ENCODE measurements at places on chromosomes 11 and 22.

GRCh38 chr11:44817207-44817949, 90.6 kb downstream of the TSPAN18 start:
- H3K27ac ChIP-seq = peak overlapping the region; percentile 95
- no peak for DNase-seq
- H3K4me3 ChIP-seq = peak overlapping the region; percentile 85
- peaks cover 58% of the 10 kb centered on the region for H3K36me3 ChIP-seq
- H3K4me1 ChIP-seq = peaks cover 96% of the 10 kb centered on the region

DNA sequence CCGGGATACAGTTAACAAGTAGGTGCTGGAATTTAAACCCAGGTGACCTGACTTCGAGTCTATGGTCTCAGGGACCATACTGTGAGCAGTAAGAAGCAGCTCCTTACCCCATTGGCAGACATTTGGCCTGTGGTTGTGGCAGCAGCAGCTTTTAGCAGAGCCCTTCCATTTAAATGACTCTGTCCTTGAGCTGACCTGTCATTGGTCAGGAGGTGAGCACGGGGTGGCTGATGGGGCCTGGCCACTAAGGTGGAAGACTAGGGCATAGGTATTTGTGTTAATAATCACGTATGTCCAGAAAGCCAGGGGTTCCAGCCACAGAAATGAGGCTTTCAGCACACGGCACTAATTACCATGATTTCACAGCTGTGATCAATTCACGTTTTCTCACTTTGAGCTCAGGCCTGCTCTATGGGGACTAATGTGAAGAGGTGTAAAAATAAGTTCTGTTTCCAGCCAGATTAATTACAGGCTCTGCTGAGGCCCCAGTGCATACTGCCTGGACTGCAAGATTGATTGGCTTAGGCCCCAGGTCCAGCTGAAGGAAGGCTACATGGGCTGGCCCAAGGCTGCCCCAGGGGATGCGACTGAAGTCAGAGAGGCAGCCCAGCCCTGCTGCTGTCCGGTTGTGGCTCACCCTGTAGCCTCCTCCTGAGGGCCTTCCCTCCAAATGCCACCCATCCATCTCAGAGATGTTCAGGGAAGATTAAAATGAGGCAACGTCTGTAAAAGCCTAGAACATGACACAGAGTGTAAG, 76.0 kb downstream of the FDX1 start:
- H3K27me3 ChIP-seq = peaks cover 2% of the 10 kb centered on the region
- no peak overlapping the region for H3K4me3 ChIP-seq
- no peak overlapping the region for H3K27ac ChIP-seq
- H3K36me3 ChIP-seq = no peaks in the 10 kb centered on the region
- no peaks in the 10 kb centered on the region for H3K4me1 ChIP-seq

DNA sequence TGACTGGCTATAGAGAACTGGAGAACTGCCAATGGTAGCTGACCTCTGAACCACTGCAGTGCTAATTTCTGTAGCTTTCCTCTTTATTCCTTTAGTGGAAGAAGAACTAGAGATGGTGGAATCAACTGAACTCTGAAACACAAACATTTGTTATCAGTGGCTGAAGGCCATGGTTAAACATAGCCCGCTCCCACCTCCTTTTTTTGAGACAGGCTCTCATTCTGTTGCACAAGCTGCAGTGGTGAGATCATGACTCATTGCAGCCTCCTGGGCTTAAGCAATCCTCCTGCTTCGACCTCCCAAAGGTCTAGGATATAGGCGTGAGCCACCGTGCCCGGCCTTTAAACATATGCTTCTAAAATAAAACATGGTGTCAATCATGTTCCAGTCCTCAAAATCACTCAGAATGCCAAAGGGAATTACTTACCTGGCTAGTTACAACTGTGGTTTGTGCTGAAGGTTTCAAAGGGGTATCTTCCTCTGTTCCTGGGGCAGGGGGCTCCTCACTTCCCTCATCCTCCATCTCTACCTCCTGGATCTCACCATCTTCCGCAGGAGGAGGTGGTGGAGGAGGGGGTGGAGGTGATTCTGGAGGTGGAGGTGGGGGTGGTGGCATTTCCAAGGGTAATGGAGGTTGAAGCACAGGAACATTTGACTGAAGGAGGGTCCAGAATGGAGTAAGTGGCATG, 9.0 kb upstream of the AGBL2 start:
- peaks cover 26% of the 10 kb centered on the region for H3K36me3 ChIP-seq
- no peaks in the 10 kb centered on the region for H3K4me1 ChIP-seq
- peaks cover 3% of the 10 kb centered on the region for H3K27me3 ChIP-seq
- H3K4me3 ChIP-seq = peak overlapping the region; percentile 26

- peaks cover 7% of the 10 kb centered on the region for H3K4me1 ChIP-seq
- no peak for DNase-seq
- peaks cover 8% of the 10 kb centered on the region for H3K36me3 ChIP-seq
- H3K27ac ChIP-seq = no peak overlapping the region
These were observed 47.2 kb downstream of the CCDC15 start for GRCh38 chr11:125001079-125001778.

- H3K27me3 ChIP-seq = no peaks in the 10 kb centered on the region
- DNase-seq = no peak
- no peaks in the 10 kb centered on the region for H3K36me3 ChIP-seq
- no peak overlapping the region for H3K4me3 ChIP-seq
- no peaks in the 10 kb centered on the region for H3K4me1 ChIP-seq
These were observed 481.4 kb downstream of the ETS1 start for GRCh38 chr11:128105950-128106349.

DNA sequence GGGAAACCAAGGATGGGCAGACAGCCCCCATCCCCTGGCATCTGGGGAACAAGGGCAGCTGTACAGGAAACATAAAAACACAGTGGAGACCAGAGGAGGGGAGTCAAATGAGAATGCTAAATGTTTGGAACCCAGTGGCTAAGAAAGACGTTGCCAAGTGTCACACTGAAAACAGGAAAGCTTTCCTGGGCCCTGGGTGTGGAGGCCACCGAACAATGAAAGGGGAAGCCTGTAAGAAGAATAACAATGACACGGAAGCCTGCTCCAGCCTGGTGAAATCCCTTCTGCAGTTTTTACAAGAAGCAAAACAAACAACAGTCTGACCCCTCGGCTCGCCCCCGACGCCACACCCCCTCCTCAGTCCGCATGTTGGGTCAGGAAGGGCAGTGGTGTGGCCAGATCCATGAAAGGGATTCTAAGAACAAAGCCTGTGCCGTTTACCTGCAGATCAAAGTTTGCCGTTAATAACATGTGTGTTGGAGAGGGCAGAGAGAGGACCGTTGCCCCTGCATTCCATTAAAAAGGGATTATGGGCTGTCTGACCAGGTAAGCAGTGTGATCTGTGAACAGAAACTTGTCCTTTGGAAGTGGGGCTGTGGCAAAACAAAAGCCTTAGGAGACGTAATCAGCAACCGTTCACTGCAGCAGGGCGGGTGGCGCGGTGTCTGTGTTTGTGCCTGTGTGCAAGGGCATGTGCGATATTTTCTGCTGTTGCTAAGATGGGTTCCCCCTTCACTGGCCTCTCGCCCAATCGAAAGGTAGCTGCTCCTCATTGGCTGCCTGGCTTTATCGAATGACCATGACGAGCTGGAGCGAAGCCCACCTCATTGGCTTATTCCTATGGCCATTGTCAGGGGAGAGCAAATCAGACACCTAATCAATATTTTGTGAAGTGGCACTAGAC, 113.7 kb upstream of the BLID start:
- peaks cover 5% of the 10 kb centered on the region for H3K4me1 ChIP-seq
- H3K4me3 ChIP-seq = peak overlapping the region; percentile 24
- no peak overlapping the region for H3K27ac ChIP-seq
- peak; percentile 62 for DNase-seq
- no peaks in the 10 kb centered on the region for H3K36me3 ChIP-seq
- H3K27me3 ChIP-seq = no peaks in the 10 kb centered on the region

DNA sequence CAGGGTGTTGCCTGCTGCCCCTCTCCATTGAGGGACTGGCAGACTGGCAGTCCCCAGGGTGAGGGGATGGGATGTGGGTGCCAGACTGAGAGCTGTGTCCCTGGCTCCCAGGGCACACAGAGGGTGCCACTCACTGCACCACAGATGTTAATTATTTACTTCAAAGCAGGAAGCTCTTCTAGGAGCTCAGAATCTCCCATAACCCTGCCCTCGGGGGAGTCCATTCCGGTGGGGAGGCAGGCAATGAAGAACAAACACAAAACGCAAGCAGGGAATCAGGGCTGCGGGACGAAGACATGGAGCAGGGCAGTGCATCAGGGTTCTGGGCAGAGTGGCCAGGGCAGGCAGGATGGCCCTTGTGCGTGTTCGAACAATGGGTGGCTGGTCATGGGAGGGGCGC, 24.4 kb upstream of the FLRT1 start:
- H3K27me3 ChIP-seq = peaks cover 26% of the 10 kb centered on the region
- peaks cover 3% of the 10 kb centered on the region for H3K4me1 ChIP-seq
- no peak overlapping the region for H3K4me3 ChIP-seq
- no peaks in the 10 kb centered on the region for H3K36me3 ChIP-seq
- DNase-seq = no peak

DNA sequence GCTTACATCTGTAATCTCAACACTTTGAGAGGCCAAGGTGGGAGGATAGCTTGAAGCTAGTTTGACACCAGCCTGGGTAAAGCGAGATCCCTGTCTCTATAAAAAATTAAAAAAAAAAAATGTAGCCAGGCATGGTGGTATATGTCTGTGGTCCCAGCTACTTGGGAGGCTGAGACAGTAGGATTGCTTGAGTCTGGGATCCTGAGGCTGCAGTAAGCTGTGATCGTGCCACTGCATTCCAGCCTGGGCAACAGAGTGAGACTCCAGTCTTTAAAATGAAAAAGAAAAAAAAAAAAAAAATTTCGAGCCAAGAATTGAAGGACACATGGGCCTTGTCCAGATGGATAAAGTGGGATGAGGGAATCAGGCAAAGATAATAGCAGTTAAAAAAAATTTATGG, 62.5 kb downstream of the MTMR3 start:
- H3K4me1 ChIP-seq = peaks cover 14% of the 10 kb centered on the region
- no peak overlapping the region for H3K4me3 ChIP-seq
- peaks cover 2% of the 10 kb centered on the region for H3K27me3 ChIP-seq
- DNase-seq = no peak
- peaks cover 4% of the 10 kb centered on the region for H3K36me3 ChIP-seq

DNA sequence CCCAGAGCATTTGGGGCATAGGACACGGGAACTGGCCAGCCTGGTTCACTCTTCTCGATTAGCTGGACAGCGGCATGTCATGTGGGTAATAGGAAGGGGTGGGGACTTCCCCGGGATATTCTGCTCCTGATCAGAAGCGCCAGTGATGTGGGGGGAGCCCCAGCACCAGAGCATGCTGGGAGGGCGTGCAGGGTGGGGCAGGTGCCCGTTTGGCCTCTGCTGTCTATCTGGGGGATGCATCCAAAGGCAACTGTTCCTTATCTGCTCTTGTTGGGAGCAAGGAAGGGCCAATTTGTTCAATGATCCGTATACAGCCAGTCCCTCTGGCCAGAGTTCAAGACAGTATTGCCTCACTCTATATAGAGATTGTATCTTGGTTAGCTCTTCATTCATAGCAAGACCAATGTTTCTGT, 43.6 kb downstream of the PPARA start:
- no peak overlapping the region for H3K4me3 ChIP-seq
- DNase-seq = no peak
- peaks cover under 1% of the 10 kb centered on the region for H3K27me3 ChIP-seq
- H3K4me1 ChIP-seq = peaks cover 25% of the 10 kb centered on the region
- no peaks in the 10 kb centered on the region for H3K36me3 ChIP-seq
- H3K27ac ChIP-seq = no peak overlapping the region

GRCh38 chr11:38543311-38543710, 1945.3 kb upstream of the RAG2 start:
- no peak overlapping the region for H3K27ac ChIP-seq
- no peaks in the 10 kb centered on the region for H3K36me3 ChIP-seq
- peaks cover under 1% of the 10 kb centered on the region for H3K27me3 ChIP-seq

DNA sequence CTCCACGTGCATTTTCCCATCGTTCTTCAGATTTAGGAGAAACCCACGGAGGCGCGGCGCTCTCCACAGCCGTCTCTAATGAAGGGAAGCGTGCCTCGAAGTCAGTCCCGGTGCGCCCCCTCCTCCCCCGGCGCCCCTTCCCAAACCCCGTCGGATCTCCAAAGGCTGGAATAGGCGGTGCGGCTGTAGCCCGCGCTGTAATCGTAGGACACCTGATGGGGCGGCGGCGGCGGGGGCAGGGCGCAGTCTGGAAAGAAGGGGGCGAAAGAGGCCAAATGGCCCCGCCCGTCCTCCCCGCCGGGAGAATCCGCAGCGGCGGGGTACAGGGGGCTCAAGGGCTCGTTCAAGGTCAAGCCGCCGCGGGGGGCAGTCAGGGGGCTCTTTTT, 1.3 kb downstream of the FAM181B start:
- no peak overlapping the region for H3K4me3 ChIP-seq
- H3K27me3 ChIP-seq = peaks cover 20% of the 10 kb centered on the region
- H3K36me3 ChIP-seq = peaks cover 7% of the 10 kb centered on the region
- H3K4me1 ChIP-seq = peaks cover 6% of the 10 kb centered on the region

DNA sequence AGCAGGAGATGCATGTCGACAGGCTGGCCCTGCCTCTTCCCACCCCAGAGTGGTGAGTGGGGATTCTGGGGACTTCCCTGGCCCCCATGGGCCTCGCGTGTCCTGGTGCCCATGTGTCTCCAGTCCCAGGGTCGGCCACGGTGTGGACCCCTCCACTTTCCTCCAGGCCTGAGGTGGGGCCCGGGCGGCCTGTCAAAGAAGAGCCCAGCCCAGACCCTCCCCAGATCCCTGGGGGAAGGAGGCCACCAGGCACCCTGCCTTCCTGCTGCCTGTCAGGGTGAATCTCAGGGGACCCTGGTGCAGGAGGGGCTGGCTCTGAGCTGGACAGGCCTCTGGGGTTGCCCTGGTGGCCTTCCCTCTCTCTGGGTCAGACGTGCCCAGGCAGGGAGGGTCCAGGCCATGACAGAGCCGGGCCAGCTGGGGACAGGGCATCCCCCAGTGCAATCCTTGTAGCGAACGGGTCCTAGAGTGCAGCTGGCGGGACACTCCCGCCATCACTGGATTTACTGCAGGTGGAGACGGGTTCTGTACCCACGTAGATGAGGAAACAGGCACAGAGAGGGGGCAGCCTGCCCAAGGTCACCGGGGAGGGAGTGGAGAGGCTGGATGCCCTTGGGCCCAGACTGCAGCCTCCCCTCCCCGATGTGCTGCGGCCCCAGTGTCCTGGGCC, 13.5 kb upstream of the MUC6 start:
- H3K27me3 ChIP-seq = peaks cover 2% of the 10 kb centered on the region
- peaks cover 2% of the 10 kb centered on the region for H3K36me3 ChIP-seq
- no peak for DNase-seq
- H3K27ac ChIP-seq = no peak overlapping the region
- peaks cover 14% of the 10 kb centered on the region for H3K4me1 ChIP-seq
- H3K4me3 ChIP-seq = no peak overlapping the region

Measured in endothelial cell (in vitro differentiated cells).